ENCODE measurements at places on chromosomes 3 and 15.

DNA sequence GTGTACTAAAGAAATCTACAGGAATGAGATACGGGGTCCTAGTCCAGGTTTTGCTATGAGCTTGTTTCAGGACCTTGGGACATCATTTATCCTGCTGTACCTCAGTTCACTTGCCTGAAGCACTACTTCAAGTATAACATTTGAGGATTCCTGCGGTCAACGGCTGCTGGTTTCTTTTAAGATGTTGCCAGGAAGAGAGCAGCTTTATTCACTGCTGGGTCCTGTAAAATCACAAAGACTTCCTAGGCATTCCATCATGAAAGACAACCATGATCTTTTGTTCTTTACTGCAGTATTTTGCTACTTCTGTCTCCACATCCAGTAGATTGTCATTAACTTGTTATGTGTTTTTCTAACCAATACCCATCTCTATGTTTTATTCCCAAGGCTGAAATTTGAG lies 61.0 kb upstream of the PYDC2 start:
- DNase-seq: no peak

GRCh38 chr3:178847190-178847589 lies 224.4 kb downstream of the ZMAT3 start:
- DNase-seq: no peak

GRCh38 chr3:105480768-105481167 lies 114.1 kb downstream of the ALCAM start:
- DNase-seq: no peak

GRCh38 chr3:122078235-122078935 lies 23.2 kb downstream of the CD86 start:
- DNase-seq: no peak

GRCh38 chr3:136251511-136251910 lies 1.4 kb downstream of the PCCB start:
- DNase-seq: no peak

DNA sequence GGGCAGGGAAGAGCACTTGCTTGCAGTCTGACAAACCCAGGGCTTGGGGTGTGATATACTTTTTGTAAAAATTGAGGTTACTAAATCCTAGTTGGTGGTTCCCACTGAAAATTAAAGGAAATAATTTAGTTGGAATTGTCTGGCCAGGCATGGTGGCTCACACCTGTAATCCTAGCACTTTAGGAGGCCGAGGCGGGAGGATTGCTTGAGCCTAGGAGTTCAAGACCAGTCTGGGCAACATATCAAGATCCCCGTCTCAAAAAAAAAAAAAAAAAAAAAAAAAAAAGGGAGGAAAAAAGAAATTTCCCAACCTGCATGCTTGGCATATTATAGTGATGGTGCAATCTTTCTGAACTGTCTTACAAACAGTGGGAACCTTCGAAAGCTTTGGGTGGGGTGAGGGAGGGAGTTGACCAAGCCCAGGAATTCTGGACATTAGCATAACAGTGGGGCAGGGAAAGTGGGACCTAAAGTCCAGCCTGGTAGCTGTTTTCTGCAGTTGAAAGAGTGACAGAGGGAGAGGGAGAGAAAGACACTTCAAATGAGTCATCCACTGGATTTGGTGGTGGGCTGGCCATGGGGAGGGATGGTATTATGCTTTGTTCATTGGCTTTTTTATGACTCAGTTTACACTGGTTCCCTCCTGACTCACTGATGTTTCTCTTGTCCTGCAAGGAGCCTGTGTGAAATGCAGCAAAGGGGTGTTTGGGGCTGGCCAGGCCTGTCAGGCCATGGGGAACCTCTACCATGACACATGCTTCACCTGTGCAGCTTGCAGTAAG lies 41.1 kb downstream of the LIMD1 start:
- no peak for DNase-seq

DNA sequence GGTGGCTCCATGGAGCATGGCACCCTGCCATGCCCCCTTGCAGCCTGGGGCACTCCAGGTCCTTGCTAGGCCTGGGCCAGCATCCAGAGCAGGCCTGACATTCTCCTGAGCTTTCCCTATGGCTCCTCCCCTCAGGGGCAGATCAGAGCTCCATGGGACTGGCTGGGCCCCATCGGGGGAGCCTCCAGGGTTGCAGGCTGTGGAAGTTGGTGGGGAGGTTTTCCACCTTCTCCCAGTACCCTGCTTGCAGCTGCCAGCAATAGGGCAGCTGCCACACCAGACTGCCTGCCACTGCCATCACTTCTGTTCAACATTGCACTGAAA lies 75.7 kb upstream of the TP63 start:
- no peak for DNase-seq

- DNase-seq: peak; percentile 16
Measured at GRCh38 chr3:33096093-33096868, 665 bp downstream of the GLB1 start.

DNA sequence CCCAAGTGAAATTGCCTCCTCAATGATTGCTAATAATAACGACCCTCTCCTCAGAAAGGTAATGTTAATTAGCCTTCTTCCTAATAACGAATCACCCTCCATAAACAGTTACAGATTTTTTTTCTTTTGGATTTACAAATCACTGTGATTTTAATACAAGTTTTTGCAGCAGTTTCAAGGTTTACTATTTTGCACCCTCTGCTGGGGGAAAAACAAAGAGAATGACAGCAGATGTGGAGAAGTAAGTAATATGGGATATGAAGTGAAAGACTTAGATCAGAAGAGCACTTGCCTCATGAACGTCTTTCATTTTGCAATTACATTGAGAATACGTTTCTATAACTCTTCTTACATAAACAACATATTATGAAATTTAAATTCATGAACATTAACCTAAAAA lies 16.1 kb upstream of the CNTN3 start:
- no peak for DNase-seq

DNA sequence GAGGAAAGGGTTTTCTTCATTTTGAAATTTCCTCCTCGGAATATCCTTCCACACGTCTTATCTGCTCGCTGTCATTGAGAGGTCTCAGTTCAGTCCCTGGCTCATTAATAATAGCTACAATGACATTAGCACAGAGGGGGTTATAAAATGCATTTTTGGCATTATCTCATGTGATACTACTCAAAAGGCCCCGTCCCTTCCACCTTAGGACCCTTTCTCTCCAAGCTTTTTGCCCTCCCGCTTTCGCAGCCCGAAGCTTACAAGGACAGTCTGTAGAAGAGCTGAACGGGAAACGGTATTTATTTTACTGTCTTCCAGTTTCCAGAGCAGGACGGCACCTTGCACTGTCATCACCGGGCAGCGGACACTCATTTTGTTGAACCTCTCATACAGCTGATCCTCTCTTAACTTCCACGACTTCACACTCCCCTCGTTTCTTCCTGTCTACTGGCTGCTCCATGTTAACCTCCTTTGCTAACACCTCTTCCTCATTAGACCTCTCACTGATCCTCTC lies 5.6 kb upstream of the PLEKHO2 start:
- no peak for DNase-seq

- DNase-seq: no peak
Measured at GRCh38 chr3:88239870-88240269, 90.1 kb downstream of the C3orf38 start.

DNA sequence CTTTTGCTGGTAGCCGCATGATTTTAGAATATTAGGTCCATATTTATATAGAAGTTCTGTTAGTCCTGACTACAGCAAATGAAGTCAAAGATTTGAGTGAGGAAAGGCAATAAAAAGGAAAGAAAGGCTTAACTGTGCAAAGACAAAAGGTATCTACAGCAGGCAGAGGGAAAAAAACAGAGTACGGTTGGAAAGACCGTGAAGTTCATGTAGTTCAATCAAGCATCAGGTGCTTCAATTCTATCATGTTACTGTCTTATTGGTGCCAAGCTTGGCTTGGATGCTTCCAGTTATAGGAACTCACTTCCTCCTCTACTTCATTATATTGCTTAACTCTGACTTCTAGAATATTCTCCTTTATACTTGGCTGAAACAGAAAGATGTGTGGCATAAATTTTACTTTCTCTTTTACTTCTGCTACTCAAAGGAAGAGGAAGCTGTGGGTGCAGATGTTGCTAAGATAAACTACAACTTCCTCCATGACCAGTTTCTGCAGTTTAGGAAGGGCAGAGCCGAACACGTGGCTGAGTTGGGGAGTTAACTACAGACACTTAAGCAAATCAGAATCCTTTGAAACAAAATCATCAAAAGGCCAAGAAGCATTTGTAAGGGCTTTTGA lies 72.6 kb upstream of the ZBED2 start:
- DNase-seq: peak; percentile 42

GRCh38 chr15:39456582-39457330 lies 124.1 kb upstream of the THBS1 start:
- DNase-seq: no peak

GRCh38 chr3:157606011-157606851 lies 103.0 kb upstream of the VEPH1 start:
- DNase-seq: peak; percentile 43

GRCh38 chr3:81869382-81869781 lies 107.9 kb upstream of the GBE1 start:
- no peak for DNase-seq

DNA sequence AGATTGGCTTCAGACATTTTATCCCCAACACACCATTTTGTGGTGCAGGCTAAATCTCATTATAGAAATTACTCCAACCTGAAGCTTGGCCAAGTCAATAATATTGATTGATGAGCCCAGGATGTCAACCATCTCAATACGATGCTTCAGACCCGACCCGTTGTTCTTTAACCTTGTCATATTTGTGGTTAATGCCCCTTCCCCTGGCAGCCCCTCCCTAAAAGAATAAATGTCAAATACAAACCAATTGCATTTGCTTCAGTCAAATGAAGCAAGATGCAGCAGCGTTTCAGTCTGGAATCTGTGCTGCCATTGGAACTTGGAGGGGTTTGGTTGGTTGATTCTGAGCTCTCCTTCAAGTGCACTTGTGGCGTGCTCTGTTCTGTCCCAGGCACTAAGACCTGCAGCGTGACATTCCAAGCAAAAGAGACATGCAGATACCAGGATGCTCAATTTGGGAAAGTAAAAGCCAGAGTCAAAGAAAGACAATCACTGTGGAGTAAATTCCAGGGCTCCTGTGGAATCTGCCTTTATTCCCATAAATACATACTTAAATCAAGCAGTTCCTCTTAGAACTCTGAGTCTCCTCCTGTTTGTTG lies 23.8 kb upstream of the PSMD6 start:
- DNase-seq: no peak

- DNase-seq: no peak
Measured at GRCh38 chr3:158909870-158910269, 108.0 kb downstream of the MFSD1 start.

GRCh38 chr3:88141458-88142083 lies 8.2 kb upstream of the C3orf38 start:
- no peak for DNase-seq

- DNase-seq: no peak
Measured at GRCh38 chr3:84245789-84246188, 713.0 kb upstream of the CADM2 start.

DNA sequence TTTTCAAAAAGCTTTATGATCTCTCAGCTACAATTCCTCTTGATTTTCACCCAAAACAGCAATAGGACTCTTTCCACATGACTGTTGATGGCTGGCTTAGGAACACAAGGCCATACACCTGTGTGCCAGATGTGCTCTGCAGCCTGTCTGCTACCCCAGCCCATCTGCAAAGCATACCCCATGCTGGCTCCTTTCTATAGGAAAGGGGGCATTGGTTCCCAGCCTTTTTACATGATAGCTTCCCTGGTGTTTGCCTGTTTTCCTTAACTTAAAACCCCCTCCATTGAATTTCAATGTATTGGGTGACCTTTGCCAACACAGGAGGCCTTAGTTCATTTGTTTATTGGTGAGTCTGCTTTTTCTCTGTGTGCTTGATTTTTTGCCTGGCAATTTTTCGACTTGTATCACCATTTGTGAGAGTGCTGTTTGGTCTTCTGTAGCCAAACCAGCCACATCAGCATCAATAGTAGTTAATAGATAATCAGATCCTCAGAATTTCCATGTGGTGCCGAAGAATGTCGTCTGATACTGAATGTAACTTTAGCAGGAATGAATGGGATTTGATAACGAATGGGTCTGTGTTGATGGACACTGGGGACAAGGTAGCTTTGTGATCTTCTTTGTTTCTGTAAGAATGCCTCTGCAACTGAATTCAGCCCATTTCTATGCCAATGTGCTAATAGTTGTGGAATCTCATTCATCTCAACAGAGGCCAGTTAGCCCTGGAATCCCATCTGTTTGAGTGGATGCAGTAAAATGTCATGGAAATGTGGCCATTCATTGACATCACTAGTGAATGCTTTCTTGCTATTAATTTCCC lies 272.2 kb upstream of the RARB start:
- no peak for DNase-seq

- no peak for DNase-seq
Measured at GRCh38 chr15:66212563-66212921, 41.0 kb downstream of the MEGF11 start.

DNA sequence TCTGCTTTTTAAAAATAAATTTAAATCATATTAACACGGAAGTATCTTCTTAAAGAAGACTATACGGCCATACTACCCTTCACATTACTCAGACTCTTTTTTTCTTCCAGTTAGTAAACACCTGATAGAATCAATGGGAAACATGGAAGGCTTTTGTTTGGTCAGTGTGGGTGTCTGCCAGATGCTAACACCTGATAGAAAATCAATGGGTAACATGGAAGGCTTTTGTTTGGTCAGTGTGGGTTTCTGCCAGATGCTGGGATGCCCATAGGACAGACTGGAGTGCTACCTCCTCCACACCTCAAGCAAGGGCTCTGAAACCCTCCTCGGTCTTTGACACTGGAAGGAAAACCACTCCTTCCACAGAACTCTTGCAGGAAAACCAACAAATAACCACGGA lies 29.2 kb downstream of the HACL1 start:
- no peak for DNase-seq

- DNase-seq: no peak
Measured at GRCh38 chr3:63981980-63982379, 41.3 kb downstream of the PSMD6 start.

GRCh38 chr3:34973586-34973985 lies 665.7 kb upstream of the ARPP21 start:
- DNase-seq: no peak

DNA sequence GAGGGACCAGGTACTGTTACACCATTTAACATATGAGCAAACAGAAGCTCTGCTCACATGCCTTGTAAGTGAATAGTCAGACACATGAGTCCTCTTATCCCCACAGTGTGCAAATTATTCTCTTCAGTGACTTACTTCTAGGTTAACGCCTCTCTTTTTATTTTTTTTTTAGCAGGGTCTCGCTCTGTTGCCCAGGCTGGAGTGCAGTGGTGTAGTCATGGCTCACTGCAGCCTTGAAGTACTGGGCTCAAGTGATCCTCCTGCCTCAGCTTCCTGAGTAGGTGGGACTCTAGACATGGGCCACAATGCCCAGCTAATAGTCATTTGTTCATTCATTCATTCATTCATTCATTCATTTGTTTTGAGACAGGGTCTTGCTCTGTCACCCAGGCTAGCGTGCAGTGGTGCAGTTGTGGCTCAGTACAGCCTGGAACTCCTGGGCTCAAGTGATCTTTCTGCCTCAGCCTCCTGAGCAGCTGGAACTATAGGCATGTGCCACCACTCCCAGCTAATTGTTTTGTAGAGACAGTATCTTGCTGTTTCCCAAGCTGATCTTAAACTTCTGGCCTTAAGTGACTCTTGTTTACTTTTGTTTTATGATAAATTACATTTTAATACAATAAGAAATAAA lies 94.7 kb downstream of the LRRC28 start:
- no peak for DNase-seq

GRCh38 chr3:143644370-143645089 lies 203.7 kb downstream of the SLC9A9 start:
- no peak for DNase-seq
